Left lobe of liver (tissue), 2 donors: ENCODE measurements at places on chromosomes 2 and 18. TPM values are rescaled to one million over a fixed set of nuclear protein-coding genes. Genes with fewer than 3 reads are reported as not detected.
A peak's percentile ranks its signal among the peaks of the same experiment; 100 is the strongest.

DNA sequence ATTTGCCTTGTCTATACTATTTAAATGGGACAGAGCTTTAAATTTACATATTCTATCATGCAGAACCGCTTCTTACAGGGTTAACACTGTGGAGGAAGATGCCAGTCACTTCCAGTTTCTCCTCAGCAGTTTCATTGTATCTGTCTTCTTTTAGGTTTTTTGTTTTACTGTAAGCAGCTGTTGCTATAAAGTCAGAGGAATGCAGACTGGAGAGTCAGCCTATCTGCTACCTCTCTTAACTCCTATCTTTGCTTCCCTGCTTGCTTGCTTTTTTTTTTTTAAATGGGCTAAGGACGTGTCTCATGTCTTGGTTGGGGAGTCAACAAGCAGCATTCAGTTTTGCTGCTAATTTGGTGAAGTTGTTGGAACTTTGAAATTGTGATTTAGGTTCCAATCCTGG, 8.9 kb downstream of the EPC2 start:
- DNase-seq, result no peak

GRCh38 chr2:177242121-177242987, 22.2 kb downstream of the NFE2L2 start:
- DNase-seq, result no peak

GRCh38 chr2:233828546-233829192, 25.7 kb downstream of the HJURP start:
- peak; percentile 40 for DNase-seq

- DNase-seq, result peak; percentile 37
Observed at GRCh38 chr2:60710707-60711106, 45.4 kb upstream of the PAPOLG start.

DNA sequence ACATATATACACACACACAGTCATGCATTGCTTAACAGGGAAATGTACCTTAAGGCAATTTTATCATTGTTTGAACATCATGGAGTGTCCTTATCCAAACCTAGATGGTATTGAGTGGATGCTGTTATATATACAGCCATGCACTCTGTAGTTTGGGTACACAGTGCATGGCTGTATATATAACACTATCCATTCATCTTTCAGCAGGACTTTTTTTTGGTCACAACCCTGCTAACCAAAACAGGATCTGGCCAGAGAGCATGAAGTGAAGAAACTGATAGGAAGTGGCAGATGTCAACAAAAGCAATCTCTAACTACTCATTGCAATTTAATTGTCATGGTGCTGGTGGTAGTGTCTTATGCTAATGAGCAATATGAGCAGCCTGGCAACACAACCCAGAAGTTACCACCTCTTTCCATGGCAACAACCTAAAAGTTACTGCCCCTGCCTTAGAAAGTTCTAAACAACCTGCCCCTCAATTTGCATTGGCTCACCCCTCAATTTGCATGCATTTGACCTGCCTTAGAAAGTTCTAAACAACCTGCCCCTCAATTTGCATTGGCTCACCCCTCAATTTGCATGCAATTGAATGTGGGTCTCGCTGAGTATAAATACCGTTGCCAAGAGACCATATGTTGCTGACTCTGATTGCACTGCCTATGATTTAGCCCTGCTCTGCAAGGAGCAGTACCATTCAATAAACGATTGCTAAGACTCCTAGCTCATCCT, 434.9 kb downstream of the DSEL start:
- DNase-seq, result no peak

DNA sequence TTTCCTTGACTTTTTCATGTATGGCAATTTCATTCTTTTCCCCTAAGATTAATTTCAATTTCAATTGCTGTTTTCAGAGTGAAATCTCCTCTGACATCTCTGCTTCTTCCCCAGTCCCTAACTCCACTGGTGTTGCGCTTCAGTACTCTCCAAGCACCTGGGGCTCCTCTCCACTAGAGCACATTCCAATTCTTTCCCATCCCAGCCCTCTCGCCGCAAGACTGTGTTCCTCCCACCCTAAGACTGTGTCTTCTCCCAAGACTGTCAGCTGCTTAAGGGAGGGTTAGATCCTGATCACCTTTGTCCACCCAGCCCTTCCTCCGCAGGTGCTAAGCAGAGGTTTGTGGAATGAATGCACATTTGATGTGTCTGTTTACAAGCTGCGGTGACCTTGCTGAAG, 255.7 kb upstream of the CCDC68 start:
- no peak for DNase-seq

DNA sequence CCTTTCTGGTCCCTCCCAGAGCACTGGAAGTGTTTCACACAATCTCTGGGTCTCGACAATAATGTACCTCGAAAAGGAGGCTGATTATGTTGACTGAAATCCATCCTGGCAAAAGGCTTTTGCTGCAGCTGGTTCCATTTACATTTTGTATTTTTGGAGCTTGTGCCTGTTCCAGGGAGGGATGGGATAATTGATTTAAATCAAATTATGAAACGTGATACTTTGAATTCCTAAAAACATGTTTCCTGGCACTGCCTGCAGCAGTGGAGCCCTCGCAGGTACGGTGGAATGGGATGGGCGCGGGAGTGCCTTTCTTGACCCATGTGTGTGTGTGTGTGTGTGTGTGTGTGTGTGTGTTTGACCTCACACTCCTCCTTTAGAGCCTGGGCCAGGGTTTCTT, 455.5 kb upstream of the MEIS1 start:
- no peak for DNase-seq

- no peak for DNase-seq
Observed at GRCh38 chr2:175234153-175234552, 52.6 kb upstream of the ATP5MC3 start.

DNA sequence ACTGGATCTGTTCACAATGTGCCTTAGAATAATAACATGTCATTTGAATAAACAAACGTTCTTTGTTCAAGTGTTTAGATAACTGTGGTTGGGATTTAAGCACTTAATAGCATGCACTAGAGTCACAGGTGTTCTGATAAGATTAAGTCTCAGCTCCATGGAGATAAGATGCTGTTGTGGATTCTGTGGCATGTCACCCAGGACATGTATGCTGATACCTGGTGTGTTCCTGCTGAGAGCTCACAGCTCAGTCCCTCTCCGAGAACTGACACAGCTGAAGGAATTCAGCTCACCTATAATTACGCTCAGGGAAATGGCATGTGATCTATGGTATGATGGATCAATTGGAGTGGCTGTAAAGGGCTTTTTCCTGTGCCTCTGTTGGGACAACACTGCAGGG, 75.4 kb upstream of the ST6GAL2 start:
- no peak for DNase-seq

The IL1B gene
- total RNA-seq, result not detected

The TTN gene
- total RNA-seq, result 1.1 TPM

The UCN gene
- total RNA-seq, result 2.2 TPM

The KIF5C gene
- 0.33 TPM for total RNA-seq

The OSBPL1A gene
- total RNA-seq, result 5.5 TPM

The IKZF2 gene
- 1.8 TPM for total RNA-seq
